ENCODE measurements at places on chromosomes 2 and 18.

GRCh38 chr2:43081131-43081765 is 145.2 kb downstream of the ZFP36L2 start:
- no peak for DNase-seq

- DNase-seq, result no peak
Observed at GRCh38 chr18:29164993-29165599, 988.2 kb upstream of the CDH2 start.

DNA sequence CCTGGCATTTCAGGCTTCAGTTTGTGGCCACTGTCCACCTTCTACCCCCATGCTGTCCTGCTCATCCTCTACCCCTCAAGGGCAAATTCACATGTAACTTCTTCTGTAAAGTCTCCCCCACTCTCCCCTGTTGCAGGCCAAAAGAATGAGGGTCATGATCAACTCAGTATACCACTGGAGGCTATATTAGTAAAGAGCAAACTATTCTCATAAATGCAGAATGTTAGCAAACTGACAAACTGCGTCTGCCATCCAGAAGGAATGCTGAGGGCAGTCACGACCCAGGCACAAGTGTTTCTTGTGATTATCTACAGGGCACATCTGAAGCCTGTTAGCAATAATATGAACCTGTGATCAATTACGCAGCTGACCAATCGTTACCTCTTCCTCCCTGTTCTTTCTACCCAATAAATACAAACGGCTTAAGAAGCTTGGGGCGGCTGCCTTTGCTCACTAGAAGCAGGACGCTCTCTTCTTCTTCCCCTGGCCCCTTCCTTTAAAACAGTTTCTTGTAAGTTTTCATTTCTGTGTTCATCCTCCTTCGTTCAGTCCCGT is 58.3 kb downstream of the SEPTIN10 start:
- DNase-seq, result no peak

DNA sequence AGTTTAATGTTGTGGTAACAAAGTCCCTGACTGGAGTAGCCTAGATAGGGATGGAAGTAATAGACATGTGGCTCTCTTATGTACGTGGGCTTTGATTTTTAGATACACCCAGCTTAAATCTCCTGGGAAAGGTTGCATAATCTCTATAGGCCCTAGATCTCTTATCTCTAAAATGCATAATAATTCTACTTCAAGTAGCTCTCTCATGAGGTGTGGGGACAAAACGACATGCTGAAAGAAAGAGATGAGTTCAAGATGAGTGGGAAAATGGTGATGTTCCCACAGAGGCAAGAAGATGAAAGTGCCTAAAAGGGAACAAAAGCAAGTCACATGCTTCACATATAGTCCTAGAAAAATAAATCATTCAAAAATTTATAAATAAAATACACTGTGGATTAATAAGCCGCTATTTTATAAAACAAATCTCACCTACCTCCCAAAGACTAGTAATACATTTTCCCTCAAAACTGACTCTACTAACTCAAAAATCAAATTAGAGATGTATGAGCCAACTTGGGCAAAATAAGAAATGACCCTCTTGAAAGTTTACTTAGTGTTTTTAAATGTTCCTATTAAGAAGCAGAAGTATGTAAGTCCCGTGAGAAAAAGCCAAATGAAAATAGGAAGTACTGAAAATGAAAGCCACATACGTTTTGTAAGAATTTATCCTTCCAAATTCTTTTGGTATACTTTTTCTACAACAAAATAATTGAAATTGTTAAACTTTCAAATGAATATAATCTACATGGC is 148.2 kb upstream of the ITGA4 start:
- no peak for DNase-seq

DNA sequence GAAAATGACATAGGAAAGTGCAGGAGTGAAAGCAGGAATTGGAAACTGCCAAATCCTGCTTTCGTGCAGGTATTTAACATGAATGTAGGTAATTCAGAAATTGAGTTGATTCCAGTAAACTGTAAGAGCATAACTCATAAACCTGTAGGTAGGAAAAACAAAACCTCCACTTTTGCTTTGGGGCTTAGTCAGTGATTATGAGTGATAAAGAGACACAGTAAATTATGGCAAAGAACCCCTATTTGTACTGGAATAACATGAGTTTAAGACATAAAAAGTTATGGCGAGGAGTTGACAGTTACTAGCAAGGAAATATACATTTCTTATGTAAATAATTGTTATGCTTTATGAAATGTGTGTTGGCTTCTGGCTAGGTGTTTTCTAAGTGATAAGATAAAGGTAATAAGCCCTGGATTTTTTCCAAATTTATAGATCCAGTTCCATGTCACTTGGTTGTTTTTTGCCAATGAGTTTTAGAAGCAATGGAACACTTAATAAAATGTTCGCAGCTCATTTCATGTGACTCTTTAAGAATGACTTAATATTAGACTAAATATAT is 17.3 kb downstream of the MAP3K20 start:
- no peak for DNase-seq

Measured in stimulated activated CD4-positive, alpha-beta T cell treated with anti-CD3 and anti-CD28 coated beads, Interleukin-4, amount 100 ng/mL, for 1 hour (primary cell).